ENCODE measurements at places on chromosomes 2 and 18.
A peak's percentile ranks its signal among the peaks of the same experiment; 100 is the strongest.

- no peak for DNase-seq
Observed at GRCh38 chr2:15023221-15023620, 390.7 kb downstream of the LRATD1 start.

DNA sequence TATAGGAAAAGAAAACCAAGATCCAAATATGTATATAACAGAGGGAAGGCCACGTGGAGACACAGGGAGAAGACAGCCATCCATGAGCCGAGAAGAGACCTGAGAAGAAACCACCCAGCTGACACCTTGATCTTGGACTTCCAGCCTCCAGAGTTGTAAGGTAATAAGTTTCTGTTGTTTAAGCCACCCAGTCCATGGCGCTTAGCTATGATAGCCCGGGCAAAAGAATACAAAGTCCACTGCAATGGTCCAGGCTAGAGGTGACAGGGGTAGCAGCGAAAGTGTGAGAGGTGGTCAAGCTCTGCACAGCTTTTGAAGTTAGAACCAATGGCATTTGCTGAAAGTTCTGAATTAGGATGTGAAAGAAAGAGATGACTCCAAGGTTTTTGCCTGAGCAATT is 2.8 kb downstream of the MYOM1 start:
- DNase-seq, result no peak

DNA sequence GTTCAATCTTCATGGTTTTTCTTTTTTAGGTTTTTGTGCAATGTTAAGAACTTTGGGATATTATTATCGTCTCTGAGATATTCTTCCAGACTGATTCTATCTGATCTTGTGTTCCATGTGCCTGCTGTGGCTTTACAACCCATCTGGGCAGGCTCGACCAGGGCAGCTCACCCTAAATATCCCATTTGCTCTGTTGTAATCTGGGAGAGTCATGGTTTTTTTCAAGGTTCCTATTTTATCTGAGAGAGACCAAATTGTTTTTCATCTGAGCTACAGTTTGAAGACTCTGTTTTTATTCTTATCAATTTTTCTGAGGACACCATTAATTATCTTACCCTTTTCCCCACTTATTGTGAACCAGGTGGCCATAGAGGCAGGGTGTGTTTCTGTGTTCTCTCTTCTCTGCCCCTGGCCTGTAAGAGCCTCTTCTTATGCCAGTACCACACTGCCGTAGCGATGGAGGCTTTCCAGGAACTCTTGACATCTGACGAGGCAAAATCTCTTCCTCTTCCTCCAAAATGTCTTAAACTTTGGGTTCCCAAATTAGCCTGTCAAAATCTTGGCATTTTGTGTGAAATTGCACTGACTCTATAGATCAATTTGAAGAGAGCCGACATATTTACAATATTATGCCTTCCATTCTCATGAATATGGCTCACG is 3.1 kb downstream of the SP140L start:
- DNase-seq, result no peak

- DNase-seq, result no peak
Observed at GRCh38 chr2:31831585-31831984, 179.2 kb downstream of the MEMO1 start.

- DNase-seq, result no peak
Observed at GRCh38 chr2:216700088-216700567, 4.8 kb upstream of the IGFBP5 start.

DNA sequence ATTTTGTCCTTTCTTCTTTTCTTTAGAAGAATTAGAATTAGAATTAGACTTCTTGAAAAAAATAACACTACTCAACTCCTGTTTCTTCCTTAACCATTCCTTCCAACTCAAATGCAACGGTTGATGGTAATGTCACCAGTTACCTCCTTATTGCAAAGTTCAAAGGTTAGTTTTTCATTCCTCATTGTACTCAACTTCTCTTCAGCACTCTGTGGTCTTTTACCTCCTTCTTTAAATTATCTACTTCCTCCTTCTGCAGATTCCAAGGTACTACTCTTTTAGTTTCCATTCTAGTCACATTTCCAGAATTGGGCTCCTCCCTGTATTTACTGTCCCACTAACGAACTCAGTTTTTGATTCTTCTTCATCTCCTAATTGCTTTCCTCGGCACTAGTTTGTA is 700.7 kb downstream of the SATB2 start:
- no peak for DNase-seq

GRCh38 chr2:191009541-191010374 is 4.2 kb downstream of the STAT1 start:
- DNase-seq, result no peak

- DNase-seq, result no peak
Observed at GRCh38 chr18:46295416-46295815, 191.2 kb downstream of the HAUS1 start.

GRCh38 chr18:49993299-49993698 is 180.0 kb upstream of the ACAA2 start:
- DNase-seq, result no peak

- no peak for DNase-seq
Observed at GRCh38 chr2:208358758-208359631, 47.6 kb upstream of the PTH2R start.

DNA sequence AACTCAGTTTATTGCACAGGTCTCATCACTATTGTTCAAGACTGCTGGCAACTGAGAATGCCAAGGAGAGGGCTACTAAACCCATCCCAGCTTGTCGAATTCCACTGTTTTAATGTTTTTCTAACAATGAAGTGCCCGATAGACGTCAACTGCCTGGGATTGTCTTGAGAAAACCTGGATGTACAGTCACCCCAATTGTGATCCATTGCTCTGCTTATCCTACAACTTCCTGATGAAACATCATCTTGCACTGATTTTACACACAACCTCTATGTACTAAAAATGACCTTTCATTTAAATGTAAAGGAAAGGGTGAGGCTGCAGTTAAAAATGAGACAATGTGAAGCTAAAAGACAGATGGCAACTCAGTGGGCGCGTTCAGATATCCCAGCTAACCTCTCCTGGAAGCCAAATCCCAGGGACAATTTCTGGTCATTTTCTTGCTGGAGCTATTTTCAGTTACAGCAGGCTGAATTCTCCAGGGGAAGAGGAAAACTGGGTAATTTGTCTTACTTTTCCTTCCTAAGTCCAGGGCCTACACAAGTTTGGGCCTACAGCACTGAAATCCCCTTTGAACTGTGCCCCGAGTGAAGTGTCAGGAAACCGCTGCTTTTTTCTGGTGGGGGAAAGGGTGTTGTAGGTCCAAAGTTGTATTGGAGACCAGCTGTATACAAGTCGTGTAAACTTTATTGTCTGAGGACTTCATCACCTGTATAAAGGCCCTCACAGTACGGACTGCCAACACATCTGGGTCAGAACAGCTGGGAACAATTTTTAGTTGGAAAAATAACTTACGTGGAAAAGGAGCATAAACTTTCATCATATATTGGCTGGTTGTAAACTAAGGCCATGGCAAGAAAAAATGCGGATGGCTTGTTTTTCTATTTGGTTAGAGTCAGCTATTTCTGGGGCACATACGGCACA is 68.9 kb upstream of the LTBP1 start:
- no peak for DNase-seq

GRCh38 chr18:13447621-13448334 is 229.2 kb downstream of the LDLRAD4 start:
- DNase-seq, result no peak

DNA sequence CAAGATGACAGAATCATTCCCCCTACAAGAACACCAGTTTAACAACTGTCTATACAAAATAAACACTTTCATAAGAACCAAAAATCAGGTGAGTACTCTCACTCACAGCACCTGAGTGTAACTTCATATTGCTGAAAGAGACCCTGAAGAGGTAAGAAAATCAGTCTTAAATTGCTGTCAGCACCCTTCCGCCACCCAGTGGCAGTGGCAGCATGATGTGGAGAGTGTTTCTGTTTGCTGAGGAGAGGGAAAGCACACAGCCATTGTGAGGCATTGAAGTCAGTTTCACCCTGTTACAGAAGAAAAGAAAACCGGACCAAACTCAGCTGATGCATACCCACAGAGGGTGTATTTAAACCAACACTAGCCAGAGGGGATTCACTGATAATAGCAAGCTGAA is 1240.8 kb upstream of the CRIM1 start:
- peak; percentile 39 for DNase-seq

- DNase-seq, result no peak
Observed at GRCh38 chr18:79210002-79210910, 141.1 kb downstream of the ATP9B start.

DNA sequence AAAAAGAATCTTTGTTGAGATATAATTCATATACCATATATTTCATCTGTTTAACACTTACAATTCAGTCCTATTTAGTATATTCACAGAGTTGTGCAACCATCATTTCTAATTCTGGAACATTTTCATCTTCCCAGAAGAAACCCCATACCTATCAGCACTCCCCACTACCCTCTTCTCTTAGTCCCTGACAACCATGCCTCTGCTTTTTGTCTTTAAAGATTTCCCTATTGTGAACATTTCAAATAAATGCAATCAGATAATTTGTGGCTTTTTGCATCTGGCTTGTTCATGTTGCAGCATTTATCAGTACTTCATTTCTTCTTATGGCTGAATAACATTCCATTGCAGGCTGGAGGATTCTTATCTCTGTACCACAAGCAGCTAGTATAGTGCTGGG is 305.9 kb upstream of the MEX3C start:
- DNase-seq, result no peak

GRCh38 chr2:229380101-229380625 is 109.1 kb upstream of the PID1 start:
- DNase-seq, result no peak
